ENCODE measurements at places on chromosomes 7 and 10. TPM values are rescaled to one million over a fixed set of nuclear protein-coding genes. Genes with fewer than 3 reads are reported as not detected.

DNA sequence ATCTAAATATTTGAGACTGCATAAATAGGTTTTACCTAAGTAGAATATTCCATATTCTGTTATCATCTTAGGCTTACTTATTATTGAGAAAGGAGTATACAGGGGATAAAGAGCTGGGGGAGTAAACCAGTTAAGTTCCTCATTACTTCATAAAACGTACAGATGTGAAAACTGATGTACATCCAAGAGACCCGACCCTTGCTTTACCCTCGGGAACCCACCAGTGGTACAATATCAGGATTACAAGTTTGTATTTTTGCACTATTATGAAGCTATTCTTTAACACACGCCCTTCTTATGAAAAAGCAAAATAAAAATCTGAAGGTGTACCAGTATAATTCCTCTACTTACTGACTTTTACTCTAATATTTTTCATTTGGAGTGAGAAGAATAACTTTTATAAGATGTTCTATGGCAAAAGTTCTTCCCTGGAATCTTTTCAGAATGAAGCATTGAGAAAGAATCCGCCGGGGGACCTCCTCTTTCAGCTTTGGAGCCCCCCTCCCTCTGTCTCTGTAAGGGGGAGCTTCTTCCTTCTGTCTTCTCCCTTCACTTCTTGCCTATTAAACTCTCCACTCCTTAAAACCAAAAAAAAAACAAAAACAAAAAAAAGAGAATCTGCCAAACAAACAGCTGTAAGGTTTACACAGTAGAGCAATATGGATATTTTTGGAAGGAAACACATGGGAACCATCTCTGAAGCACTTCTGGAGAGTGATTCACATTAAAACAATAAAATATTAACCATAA, 550.0 kb downstream of the TNS3 start:
- DNase-seq: no peak

DNA sequence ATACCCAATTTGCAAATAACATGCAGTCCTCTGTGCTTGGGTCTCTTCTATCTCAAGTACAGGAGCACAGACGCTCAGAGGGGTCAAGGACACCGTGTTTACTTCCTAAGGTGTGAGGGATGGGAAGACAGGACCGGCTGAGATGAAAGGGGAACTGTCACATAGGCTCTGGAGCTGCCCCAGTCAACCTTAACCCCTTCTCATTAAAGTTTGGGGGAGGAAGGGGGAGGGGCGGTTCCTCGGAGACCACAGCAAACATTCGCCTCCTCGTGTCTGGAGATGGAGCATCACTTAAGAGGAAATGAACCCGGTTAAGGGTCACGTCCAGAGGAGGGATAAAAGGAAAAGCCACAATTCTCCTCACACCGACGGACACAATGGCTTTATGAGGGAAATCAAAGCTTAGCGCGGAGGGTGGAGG, 1.1 kb downstream of the SH3PXD2A start:
- DNase-seq: no peak

GRCh38 chr7:17022920-17023319, 141.1 kb upstream of the AGR3 start:
- DNase-seq: no peak

- no peak for DNase-seq
Measured at GRCh38 chr10:129516846-129517679, 50.0 kb downstream of the MGMT start.

- DNase-seq: no peak
Measured at GRCh38 chr7:121901026-121901425, 28.1 kb downstream of the PTPRZ1 start.

The LANCL2 gene
- total RNA-seq: 8.6 TPM

The MALSU1 gene
- total RNA-seq: 83.6 TPM

The GOLGA7B gene
- total RNA-seq: 0.34 TPM

All from activated T-helper 2 cell treated with anti-CD3 and anti-CD28 coated beads, Interferon-gamma antibody, Interleukin-2, Interleukin-4, amounts not matched to agents 10 μg/mL and 5 μg/mL and 100 μg/mL, durations not matched to agents 14 hours and 24 hours and 36 hours (primary cell).